ENCODE measurements at places on chromosomes 11 and 22. TPM values are rescaled to one million over a fixed set of nuclear protein-coding genes. Genes with fewer than 3 reads are reported as not detected.

- no peak for DNase-seq
Observed at GRCh38 chr22:45072322-45072903, 62.6 kb upstream of the PHF21B start.

DNA sequence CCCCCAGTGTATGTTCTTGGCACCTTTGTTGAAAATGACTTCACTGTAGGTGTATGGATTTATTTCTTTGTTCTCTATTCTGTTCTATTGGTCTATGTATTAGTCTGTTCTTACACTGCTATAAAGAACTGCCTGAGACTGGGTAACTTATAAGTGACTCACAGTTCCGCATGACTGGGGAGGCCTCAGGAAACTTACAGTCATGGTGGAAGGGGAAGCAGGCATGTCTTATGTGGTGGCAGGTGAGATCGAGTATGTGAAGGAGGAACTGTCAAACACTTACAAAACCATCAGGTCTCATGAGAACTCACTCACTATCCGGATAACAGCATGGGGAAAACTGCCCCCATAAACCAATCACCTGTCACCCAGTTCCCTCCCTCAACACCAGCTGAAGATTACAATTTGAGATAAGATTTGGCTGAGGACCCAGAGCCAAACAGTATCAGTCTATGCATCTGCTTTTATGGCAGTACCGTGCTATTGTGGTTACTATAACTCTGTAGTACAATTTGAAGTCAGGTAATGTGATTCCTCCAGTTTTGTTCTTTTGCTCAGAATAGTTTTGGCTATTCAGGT is 836.2 kb downstream of the DLG2 start:
- no peak for DNase-seq

- DNase-seq, result no peak
Observed at GRCh38 chr11:106925245-106925644, 93.0 kb downstream of the GUCY1A2 start.

DNA sequence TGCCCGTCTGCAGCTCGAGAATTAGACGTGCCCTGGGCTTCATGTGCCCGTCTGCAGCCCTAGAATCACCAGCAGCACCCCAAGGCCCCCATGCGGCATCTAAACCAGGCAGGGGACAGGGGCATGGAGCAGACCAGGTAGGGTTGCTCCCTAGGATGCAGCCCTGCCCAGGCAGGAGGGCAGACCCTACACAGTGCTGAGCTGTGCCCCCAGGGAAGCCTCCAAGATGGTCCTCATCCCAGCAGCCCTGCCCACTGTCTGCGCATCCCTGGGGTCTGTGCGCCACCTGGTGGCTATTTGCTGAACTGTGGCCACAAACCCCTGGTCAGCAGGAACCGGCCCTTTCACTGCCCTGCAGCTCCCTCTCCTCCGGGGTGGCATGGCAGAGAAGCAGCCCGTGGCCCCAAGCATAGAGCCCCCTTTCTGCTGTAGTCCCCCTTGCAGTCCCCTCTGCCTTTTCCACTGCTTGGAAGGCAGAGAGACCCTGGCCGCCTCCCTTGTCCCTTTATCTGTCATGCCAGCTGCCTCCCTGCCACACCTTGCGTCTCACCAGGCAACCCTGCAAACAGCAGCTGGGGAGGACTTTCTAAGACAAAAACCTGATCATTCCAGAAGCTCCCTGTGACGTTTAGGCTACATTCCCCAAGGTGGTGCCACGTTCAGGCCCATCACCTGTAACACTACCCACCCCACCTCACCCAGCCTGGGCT is 86.6 kb downstream of the KCNQ1 start:
- DNase-seq, result peak; percentile 77

- peak; percentile 17 for DNase-seq
Observed at GRCh38 chr22:22888571-22889353, 1.1 kb downstream of the IGLL5 start.

DNA sequence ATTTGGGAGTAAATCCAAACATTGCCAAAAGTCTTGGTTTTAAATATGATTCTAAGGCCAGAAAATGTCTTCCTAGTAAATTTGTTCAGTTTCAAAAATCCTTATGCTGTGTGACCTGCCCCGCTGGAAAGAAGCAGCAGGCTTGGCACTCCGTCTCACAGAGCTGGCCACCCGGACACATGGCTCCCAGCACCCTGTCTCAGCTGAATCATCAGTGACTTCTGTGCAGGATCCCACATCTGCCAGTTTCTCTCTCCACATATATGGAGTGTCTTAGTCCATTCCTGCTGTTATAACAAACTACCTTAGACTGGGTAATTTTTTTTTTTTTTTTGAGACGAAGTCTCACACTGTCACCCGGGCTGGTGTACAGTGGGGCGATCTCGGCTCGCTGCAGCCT is 356.7 kb downstream of the TBC1D22A start:
- DNase-seq, result no peak

DNA sequence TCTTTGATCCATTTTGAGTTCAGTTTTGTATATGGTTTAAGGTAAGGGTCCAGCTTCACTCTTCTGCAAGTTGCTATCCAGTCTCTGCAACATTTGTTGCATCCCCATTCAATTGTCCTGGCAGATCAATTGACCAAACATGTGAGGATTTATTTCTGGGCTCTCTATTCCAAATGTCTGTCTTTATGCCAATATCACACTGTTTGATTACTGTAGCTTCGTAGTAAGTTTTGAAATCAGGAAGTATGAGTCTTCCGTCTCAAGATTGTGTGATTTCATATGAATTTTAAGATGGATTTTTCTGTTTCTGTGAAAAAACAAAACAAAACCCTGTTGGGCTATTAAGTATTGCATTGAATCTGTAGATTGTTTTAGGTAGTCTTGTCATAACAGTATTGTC is 17.0 kb downstream of the APLP2 start:
- no peak for DNase-seq

DNA sequence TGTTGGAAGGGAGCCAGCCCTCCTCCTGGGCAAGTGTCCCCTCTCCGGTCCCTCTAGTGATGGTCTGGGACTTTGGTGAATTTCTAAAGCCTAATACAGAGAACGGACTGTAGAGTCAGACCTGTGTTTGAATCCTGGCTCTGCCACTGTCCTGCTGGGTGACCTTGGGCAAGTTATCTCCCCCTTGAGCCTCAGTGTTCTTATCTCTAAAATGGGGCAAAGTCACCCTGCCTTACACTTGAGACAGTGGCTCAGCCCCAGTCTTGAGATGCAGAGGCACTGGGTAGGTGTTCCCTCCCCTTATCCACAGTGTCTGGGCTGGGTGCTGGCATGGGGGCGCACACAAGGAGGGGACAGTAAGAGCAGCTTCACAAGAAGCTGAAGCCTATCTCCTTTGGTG is 20.9 kb downstream of the DGAT2 start:
- DNase-seq, result no peak

DNA sequence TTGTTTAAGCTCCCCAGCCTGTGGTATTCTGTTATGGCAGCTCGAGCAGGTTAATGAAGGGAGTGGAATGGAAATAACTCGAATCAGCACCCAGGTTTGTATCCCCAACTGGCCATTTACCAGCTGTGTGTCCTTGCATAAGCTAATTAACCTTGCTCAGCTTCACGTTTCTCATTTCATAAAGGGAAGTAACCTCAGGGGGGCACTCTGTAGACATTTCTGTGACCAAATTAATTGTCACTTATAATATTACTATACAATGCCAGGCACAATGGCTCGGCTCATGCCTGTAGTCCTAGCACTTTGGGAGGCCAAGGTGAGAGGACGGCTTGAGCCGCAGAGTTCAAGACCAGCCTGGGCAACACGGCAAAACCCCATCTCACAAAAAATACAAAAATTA is 13.8 kb downstream of the ADA2 start:
- no peak for DNase-seq

- no peak for DNase-seq
Observed at GRCh38 chr11:77381729-77382665, 80.5 kb upstream of the GDPD4 start.

GRCh38 chr22:32864041-32864440 is 62.5 kb downstream of the TIMP3 start:
- no peak for DNase-seq

- DNase-seq, result no peak
Observed at GRCh38 chr11:7672960-7673723, at the start of gene CYB5R2. Gene CYB5R2 (minus strand): TSS chr11:7673500. CDS start chr11:7672825, 675 bp downstream.

DNA sequence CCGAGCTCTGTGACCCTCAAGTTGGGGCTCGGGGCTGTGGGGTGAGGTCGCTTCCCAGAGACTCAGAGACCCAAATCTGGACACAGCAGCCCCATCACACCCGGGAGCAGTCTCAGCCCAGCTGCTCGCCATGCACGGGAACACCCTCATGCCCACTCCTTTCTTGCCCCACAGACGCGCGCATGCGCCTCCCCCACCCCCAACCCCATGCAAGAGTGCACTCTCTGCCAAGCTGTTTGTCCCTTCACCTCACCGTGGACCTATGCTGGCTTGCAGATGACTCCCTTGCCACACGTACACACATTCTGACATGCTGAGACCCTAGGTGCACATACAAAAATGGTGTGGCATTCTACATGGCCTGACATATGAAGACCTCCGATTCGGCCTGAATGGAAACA is 478 bp upstream of the CD248 start:
- peak; percentile 83 for DNase-seq

DNA sequence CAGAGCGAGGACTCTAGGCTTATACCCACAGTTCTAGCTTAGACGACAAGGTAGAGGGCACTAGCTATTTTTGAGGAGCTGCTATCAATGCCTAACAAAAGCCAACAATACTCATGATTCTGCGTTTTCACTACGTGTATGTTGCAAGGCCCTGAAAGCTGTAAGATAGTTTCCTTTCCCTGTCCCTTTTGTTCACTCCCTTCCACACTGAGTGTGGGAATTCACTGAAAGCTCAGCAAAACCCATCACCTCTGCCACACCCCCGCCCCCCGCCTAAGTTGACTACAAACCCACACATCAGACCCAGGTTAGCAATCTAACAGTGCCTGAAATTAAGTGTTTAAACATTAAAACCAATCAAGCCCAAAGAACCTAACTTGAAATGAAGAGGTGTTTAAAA is 6.2 kb upstream of the LDLRAD3 start:
- no peak for DNase-seq

- DNase-seq, result peak; percentile 87
Observed at GRCh38 chr22:50030297-50031188, 18.0 kb upstream of the IL17REL start.

- DNase-seq, result no peak
Observed at GRCh38 chr11:105456950-105457349, 152.9 kb upstream of the GRIA4 start.

DNA sequence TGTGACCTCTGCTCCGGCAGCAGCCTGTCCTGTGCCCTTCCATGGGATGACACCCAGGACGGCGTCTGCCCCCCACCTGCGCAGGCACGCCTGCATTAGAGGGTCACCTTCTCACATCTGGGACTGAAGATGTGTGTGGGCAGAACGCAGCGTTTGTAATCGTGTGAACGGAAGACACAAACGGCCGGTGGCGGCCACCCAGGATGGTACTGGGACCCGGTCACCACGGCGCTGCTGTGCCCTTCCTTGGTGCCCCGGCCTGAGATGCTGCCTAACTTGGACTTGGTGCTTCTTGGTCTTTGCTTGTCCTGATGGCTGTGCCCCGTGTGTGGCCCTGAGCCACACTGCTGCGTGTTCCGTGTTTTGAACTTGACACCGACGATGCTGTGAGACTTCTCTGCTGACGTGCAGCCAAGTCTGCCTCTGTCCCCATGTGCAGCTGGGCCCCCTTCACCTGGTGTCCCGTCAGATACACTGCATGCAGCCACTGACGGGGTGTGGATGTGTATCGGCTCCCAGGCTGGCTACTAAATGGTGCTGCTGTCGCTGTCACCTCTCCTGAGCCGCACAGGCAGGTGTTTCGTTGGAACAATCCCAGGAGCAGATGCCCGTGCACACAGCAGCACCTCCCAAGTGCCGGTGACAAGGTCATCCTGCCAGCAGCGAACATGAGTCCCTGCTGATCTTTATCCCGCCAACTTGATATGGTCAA is 21.4 kb downstream of the YPEL1 start:
- no peak for DNase-seq

- DNase-seq, result no peak
Observed at GRCh38 chr22:31044262-31044861, 36.8 kb upstream of the SMTN start.

- DNase-seq, result peak; percentile 32
Observed at GRCh38 chr11:64290352-64291261, 495 bp upstream of the KCNK4 start.

DNA sequence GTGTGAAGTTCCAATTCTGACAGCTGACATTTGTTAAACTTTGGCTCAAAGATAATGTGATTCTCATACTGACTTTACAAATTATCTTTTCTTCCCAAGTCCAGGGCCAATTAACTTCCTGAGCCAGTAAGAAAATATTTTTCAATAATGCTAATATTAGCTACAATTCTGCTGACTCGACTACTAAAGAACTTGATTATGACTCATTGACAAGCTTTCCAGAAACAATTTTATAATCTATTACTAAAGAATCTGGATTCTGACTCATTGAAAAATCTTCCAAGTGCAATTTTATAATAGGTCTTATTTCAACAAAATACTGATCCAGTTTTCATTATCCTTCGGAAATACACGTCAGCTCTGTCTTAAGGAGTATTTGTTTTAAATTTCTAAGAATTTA is 12.9 kb upstream of the XKR3 start:
- no peak for DNase-seq

GRCh38 chr11:77065878-77066228 is 918 bp upstream of the CAPN5 start:
- DNase-seq, result no peak

- DNase-seq, result no peak
Observed at GRCh38 chr22:19307872-19308271, 16.4 kb upstream of the CLTCL1 start.

- no peak for DNase-seq
Observed at GRCh38 chr11:65726660-65727059, 6.1 kb upstream of the RNASEH2C start.

DNA sequence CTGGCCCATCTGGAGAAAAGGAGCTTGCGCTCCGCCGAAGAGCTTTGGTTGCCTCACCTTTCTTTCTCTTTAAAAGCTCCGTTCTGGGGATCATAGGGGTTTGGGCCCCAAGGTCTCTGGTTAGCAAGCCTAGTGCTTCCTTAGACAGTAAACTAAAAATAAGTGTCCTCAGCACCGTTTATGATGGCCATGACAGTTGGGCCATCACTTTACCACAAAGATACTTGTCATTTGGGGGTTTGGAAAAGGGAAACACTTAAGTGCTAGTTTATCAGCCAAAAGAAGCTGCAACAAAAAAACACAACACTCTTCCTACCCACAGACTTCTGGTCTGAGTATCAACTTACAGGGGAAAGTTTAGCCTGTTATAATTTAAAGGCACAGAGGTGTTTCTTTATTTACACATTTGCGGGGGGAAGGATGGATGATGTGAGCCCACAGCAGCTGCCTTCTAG is 88.4 kb upstream of the CD44 start:
- no peak for DNase-seq

- no peak for DNase-seq
Observed at GRCh38 chr11:126113012-126113411, 50.3 kb upstream of the CDON start.

GRCh38 chr11:72237112-72237931 is 6.7 kb downstream of the PHOX2A start:
- DNase-seq, result no peak

SAAL1 gene
- polyA plus RNA-seq, result 26.3 TPM

DLG2 gene
- polyA plus RNA-seq, result 0.54 TPM

NTM gene
- polyA plus RNA-seq, result not detected

ESAM gene
- 48.6 TPM for polyA plus RNA-seq

ADM2 gene
- polyA plus RNA-seq, result 0.67 TPM

MIAT gene
- polyA plus RNA-seq, result 7.4 TPM

OR51E2 gene
- polyA plus RNA-seq, result not detected

GRIA4 gene
- polyA plus RNA-seq, result not detected

OR10G8 gene
- polyA plus RNA-seq, result not detected

INPP5J gene
- 0.07 TPM for polyA plus RNA-seq

C11orf97 gene
- not detected for polyA plus RNA-seq

LINC01488 gene
- not detected for polyA plus RNA-seq

CASP5 gene
- polyA plus RNA-seq, result 0.09 TPM

ANGPTL5 gene
- polyA plus RNA-seq, result not detected
